ENCODE measurements at places on chromosomes 4 and X.
A peak's percentile ranks its signal among the peaks of the same experiment; 100 is the strongest.

DNA sequence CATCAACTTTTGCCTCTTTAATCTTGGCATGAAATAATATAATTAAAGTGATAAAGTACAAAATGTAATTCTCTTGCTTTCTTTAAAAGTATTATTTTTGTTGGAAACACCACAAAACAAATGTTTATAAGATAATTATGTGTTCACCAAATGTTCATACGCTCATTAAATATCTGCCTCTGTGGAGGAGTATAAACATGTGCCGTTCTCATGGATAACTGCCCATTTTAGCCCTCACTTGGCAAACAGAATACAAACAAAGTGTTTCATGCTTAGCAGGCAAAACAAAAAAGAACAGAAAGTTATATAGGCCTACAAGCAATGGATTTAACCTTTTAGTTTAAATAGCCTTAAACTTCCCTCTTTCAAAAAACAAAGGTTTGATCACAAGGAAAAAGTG lies 800.5 kb upstream of the DIAPH2 start:
- DNase-seq: no peak

GRCh38 chrX:136742721-136743379 lies 37.9 kb downstream of the ARHGEF6 start:
- DNase-seq: no peak

DNA sequence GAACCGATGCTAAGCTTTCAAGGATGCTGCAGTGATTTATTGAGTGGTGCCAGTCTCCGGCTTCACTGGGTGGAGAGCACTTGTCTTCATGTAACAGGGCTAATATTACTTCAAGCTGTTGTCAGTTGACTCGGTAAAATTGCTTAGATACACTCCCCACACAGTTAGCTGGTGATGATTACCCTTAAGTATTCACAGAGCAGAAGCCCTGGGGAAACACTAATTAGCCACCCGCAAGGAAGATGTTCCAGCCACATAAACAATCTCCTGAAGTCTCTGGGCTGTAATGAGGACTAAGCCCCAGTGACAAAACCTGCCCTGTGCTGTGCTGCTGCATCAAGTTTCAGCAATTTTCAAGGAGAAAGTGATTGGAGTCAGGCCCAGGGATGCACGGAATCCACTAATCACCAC lies 37.3 kb upstream of the GK2 start:
- peak; percentile 8 for DNase-seq

DNA sequence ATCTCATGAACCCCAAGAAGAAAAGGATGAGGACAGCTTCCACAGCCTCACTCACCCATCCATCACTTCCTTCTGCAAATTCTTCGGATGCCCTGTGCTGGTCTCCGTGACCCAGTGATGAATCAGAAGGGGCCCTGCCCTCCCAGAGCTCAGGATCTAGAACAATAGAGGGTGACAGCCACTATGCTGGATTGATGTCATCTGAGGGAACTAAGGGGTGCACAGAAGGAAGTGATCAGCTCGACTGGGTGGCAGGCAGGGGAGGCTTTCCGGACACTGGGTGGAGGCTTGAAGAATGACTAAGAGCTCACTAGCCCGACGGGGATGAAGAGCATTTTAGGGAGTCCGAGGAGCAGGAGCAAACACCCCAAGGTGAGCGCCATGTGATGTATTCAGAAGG lies 1.4 kb upstream of the ZNF185 start:
- DNase-seq: no peak

DNA sequence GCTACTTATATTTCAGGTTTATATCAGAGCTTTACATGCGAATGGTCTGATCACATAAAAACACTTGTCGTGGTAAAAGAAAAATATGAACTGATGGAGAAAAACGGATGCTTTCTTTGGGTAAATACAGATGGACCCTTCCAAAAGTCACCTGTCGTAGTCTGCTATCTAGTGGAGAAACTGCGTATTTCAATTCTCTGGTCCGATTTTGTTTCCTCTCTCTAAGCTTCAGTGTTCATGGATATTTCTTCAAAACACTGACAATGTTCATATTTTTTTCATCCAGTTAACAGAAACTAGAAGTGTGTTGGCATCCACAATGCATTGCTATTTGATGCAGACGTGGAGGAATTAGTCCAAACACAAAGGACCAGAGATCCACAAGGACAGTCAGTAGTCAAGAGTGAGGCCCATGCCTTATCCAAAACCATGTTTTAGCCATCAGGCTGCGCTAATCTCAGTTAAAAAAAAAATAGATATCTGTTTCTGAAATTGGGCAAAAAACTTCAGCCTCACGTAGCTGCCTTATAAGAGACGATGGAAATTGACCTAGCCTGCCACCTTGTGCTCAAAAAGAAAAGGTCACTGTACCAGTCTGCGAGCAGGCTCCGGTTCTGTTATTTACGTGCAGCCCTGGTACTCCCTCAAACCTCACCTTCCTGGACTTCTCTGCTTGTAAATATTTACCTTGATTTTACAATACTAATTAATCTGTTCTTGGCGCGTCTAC lies 16.0 kb downstream of the MEPE start:
- peak; percentile 69 for DNase-seq

DNA sequence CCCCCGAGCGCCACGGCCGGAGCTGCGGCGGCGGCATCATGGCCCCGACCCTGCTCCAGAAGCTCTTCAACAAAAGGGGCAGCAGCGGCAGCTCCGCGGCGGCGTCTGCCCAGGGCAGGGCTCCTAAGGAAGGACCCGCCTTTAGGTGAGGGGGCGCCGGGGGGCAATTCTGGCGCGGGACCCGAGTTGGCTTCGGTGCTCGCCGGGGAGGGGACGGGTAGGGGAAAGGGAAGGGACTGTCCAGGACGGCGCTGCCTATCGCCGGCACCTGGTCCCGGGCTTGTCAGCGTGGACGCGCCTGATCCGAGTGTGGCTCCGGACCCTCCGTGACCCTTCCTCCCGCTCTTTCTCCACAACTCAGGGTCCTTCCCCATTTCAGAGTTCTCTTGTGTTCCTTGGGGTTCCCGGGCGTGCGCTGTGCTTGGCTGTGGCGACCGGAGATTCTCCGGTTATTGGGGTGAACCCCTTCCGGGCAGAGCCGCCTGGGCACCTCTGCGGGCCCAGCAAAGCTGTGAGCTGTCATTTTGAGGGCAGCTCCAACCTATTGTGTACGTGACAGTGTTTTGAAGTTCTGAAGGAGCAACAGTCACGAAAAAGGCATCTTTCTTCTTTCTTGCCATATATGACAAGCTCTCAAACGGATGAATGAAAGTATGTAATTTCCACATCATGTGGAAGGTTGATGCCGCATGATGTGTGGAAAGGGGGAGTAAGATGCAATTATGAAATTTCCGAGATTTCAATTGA lies 522 bp downstream of the FNIP2 start:
- DNase-seq: peak; percentile 28

- DNase-seq: no peak
Observed at GRCh38 chr4:41361794-41362526, 105.2 kb downstream of the UCHL1 start.

DNA sequence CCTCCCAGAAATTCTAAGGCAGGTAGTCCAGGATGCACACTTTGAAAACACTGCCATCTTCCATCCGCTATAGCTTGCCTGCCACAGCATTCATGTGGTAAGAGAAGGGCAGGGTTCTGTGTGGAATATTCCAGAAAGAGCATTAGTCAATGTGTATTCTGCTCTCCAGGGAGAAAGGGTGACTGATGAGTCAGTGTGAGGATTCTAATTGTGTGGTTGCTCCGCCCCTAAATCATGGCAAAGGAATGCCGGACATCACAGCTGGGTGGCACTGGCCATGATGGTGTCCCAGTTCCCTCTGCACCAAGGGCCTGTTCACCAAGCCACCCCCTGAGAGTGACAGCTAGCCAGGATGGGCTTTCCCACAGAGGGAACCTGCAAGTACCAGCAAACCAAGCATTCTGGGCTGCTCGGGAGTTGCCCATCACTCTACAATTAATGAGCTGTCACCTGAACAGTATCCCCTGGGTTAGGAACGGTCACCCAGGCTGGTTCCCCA lies 9.5 kb downstream of the IDS start:
- DNase-seq: peak; percentile 57

DNA sequence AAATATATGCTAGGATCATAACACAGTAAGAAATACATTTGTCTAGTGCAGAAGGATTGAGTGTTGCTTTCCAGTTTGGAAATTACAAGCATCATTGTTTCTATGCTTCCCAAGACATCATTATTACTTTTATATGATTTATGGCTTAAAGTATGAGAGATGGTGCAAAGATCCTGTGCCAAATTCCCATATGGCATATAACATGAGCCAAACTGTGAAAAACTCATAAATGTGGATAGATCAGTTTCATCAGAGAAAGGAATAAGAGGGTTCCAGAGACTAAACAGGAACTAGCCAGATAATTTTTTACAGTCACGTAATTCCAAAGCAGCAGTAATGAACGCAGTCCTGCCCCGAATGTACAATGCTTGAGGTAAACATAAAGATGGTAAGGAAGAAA lies 126.3 kb downstream of the PRDM5 start:
- peak; percentile 29 for DNase-seq

DNA sequence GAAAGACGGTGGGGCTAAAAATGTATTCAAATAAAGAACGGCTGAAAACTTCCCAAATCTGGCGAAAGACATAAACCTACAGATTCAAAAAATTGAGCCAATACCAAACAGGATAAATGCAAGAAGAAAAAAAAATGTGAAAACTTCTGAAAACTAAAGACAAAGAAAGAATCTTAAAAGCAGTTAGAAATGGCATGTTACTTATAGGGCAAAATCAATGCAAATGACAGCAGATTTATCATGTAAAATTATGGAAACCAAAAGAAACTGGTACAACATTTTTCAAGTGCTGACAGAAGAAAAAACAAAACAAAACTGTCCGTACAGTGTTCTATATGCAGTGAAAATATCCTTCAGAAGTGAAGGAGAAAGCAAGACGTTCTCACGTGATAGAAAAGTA lies 239.0 kb downstream of the PDGFC start:
- no peak for DNase-seq

GRCh38 chr4:141642711-141643110 lies 6.3 kb downstream of the IL15 start:
- no peak for DNase-seq

GRCh38 chr4:138647433-138647832 lies 368.1 kb upstream of the NOCT start:
- no peak for DNase-seq

GRCh38 chrX:74656079-74656745 lies 41.8 kb upstream of the RLIM start:
- DNase-seq: peak; percentile 31

DNA sequence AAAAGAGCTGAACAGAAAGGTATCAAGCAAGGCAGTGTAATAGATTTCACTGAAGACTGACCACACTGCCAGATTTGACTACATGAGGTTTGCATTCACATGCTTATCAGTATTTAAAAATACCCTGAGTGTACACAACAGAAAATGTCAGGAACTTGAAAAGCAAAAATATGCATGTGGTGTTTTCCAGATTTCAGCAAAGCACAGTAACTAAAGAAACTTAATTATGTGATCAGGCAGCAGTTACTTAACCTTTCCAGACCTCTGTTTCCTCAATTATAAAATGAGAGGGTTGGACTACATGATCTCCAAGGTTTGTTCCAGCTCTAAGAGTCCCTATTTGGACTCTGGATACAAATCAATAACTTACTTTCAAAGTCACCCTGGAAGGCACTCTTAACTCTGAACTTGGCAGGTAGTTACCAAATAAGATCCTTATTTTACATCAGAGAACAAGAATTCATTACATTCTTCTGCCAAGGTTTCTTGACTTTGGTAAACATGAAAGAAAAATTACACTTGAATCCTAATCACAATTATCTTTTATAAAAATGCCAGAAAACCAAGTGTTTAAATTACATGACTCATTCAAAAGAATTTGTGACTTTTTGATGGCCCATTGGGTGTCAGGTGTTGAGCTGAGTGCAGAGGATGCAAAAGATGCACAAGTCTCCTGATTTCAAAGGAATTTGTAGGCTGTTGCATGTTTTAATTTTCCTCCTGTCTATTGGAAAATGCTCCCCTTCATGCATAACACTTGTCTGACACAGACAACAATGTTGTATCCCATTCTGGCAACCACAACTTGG lies 241.6 kb downstream of the MGST2 start:
- DNase-seq: no peak

GRCh38 chr4:112979881-112980421 lies 69.5 kb upstream of the ANK2 start:
- DNase-seq: no peak

GRCh38 chr4:46432923-46433322 lies 43.0 kb upstream of the GABRA2 start:
- DNase-seq: peak; percentile 8

GRCh38 chr4:127410644-127411043 lies 222.1 kb upstream of the INTU start:
- DNase-seq: no peak

DNA sequence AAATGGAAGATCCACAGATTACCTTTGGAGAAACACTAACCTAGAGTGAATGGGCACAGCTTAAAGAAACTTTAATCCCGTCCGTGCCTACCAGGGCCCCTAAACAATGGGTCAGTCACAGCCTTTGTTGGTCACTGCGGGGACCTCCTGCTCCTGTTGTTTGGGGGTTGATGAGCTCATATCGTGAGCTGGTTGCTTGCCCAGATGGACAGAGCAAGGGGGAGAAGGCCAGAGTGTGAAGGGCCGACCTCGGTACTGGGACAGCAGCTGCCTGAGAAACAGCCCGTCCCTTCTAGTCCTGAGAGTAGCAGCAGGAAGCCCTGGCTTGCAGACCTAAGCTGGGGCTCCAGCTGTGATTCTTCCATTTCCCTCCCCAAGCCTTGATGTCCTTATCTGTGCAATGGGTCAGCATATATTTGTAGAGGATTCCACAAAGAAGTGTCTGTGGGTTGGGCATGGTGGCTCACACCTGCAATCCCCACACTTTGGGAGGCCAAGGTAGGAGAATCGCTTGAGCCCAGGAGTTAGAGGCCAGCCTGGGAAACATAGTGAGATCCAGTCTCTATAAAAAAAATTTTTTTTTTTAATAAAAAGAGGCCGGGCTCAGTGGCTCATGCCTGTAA lies 69.6 kb upstream of the SLC34A2 start:
- no peak for DNase-seq

- DNase-seq: no peak
Observed at GRCh38 chr4:41545238-41545637, 7.3 kb downstream of the LIMCH1 start.

DNA sequence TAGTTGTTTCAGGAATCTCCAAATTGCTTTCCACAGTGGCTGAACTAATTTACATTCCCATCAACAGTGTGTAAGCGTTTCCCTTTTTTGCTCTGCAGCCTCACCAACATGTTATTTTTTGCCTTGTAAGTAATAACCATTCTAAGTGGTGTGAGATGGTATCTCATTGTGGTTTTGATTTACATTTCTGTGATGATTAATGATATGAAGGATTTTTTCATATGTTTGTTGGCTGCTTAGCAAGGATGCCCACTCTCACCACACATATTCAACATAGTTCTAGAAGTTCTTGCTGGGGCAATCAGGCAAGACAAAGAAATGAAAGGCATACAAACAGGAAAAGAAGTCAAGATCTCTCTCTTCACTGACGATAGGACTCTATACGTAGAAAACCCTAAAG lies 472.4 kb downstream of the ZNF674 start:
- no peak for DNase-seq

Data from fibroblast of upper back skin (primary cell).